Adipocyte (in vitro differentiated cells): ENCODE measurements at places on chromosomes 1 and 21.

- no peak for DNase-seq
These were observed 35.5 kb upstream of the DENND1B start for GRCh38 chr1:197810812-197811211.

DNA sequence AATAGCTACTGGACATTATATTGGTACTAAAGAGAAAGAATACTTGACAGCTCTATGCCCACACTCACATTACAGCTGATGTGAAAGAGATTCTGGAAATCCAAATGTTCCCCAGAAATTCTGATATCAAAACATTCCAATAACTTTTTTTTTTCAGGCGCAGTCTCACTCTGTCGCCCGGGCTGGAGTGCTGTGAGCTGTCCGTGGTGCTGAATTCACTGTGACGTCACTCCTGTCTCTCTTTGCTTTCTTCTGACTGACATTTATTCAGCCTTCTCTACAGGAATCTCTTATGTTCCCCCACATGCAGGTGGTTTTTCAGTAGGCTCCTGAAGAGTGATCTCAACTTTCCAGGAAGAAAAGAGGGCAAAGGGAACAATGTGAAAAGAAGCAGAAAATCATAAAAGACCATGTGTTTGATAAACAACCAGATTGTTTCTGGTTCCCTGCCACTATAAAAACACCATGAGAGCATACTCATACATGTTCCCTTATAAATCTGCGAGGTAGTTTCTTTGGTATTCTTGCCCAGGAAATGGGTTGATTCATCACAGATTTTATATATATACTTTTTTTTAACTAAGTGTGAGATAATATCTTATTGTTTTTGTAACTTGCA, 6.2 kb downstream of the S100A7A start:
- DNase-seq = peak; percentile 76

DNA sequence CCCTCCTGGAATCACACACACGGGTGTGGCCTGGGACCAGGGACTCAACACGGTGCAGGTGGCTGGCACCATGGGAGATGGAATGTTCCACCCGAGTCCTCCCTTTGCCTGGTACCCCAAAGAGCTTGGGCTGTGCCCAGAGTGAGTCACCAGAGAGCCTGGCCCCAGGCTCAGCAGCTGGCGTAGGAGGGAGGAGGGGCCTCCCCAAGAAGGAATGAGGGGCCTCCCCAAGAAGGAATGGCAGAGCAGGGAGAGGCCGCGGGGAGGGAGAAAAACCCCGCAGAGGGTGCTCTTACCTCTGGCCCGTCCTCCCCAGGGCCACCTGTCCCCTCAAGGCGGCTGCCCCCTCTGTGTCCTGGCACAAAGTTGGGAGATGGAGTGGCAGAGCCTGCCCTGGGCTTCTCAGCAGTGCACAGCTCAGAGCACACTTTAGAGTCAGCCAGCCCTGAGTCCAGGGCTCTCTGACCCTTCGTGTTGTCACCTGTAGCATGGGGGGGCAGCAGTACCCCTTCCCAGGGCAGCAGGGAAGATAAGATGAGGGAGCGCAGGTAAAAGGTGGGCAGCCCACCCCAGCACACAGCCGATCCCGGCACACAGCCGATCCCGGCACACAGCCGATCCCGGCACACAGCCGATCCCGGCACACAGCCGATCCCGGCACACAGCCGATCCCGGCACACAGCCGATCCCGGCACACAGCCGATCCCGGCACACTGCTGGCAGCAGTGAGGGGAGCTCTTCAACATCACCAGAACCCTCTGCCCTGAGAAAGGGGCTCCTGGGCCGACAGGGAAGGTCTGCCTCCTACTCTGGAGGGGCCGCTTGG, 20.2 kb upstream of the KCNAB2 start:
- DNase-seq = peak; percentile 68

DNA sequence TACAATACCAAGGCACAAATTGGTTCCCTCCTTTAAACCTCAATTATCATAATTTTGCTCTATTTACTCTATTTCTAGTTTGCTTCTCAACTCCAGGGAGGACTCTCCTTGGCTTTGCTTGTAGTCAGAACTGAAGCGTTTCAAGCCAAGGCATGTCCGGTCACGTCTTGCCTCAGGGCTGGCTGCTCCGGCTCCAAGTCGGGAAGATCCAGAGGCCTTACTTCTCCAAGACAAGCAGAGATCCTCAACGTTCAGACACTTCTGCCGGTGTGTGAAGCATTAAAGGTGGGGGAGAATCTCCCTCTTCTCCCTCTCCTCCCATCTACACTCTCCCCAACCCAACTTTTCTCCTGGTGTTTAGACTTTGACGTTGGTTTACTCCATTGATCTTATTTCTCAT, 7.2 kb upstream of the HHAT start:
- DNase-seq = peak; percentile 53

- DNase-seq = no peak
These were observed 182.4 kb downstream of the TRABD2B start for GRCh38 chr1:47814612-47815395.

GRCh38 chr1:44609768-44610526, 64.3 kb downstream of the TMEM53 start:
- DNase-seq = no peak

GRCh38 chr21:46666941-46667740, 31.7 kb downstream of the PRMT2 start:
- DNase-seq = peak; percentile 16

DNA sequence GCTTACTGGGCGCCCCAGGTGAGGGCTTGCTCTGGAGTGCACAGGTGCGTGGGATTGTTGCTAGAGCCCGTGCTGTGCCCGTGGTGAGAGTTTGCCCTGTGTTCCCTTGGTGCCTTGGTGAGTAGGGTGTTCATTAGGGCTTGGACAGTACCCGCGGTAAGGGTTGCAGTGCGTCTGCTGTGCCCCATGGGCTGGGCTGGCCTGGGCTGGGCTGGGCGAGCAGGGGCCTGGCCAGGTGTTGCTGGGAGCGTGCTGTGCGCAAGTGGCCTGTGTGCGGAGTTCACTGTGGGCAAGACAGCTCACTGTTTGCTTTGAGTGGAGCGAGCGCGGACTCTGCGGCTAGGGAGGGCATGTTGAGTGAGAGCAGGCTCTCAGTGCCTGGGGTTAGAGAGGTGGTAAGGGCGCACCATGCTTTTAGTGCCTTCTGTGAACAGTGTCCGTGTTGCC, 725 bp downstream of the CR1L start:
- DNase-seq = no peak

DNA sequence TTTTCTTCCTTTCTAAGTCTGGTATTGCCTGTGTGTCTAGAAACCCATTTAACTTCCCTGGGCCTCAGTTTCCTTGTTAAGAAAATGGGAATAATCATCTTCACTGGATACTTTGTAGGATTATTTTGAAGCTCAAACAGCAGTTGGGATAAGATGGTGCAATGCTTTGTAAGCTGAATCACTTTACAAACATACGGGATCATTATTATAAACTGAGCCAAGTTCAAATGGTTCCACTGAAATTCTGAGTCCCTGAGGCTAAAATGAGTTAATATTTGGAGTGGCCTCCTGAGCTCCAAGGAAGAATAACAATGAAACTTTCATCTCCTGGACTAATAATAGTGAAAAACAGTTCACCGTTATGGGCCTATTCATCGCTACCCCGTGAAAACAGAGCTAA, 388.0 kb downstream of the PLPP3 start:
- DNase-seq = peak; percentile 56

- DNase-seq = no peak
These were observed 124.9 kb downstream of the KAZN start for GRCh38 chr1:14723401-14723800.

DNA sequence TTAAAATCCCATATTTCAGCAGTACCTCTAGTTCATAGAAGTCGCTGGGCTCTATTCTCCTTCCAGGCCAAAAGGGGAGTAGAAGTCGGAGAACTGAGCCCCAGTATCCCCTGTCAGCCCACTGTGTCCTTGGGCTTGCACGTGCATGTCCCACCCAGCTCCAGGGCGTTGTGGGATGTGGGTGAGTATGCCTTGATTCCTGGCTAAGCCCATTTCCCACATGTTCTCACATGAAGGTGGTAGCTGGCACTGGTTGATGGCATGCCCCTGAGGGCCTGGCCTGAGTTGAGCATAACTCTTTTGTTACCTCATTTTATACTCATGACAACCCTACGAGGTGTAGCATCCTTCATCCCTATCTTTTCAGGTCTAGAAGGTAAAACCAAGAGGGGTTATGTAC, 8.0 kb downstream of the SLC6A17 start:
- DNase-seq = no peak
